Suprapubic skin (tissue), 4 donors: ENCODE measurements at places on chromosomes 16 and 17. TPM values are rescaled to one million over a fixed set of nuclear protein-coding genes. Genes with fewer than 3 reads are reported as not detected.
A peak's percentile ranks its signal among the peaks of the same experiment; 100 is the strongest.

Gene PYY
- total RNA-seq = not detected

DNA sequence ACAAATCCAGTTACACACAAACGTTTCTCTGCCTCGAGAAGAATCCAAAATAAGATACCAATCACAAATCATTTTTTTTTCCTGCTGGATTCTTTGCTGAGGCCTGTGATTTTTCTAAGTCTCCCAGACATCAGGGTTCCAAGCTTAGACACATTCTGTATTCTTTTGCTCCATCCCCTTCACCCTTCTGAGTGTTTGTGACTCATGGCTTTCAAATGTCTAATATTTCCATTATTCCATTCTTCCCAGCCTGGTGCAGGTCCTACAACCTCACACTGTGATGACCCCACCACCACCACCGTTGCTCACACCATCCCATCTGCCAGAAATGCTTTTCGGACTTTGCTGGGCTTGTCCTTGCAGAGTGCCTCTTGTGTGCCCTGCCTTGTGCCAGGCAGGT lies 480.1 kb downstream of the SOX9 start:
- DNase-seq = no peak
- H3K4me3 ChIP-seq = no peak overlapping the region
- no peak overlapping the region for H3K27ac ChIP-seq
- no peaks in the 10 kb centered on the region for H3K36me3 ChIP-seq

GRCh38 chr17:7442142-7442541 lies 2.7 kb upstream of the CHRNB1 start:
- H3K36me3 ChIP-seq = no peaks in the 10 kb centered on the region
- peaks cover 31% of the 10 kb centered on the region for H3K27me3 ChIP-seq
- H3K4me1 ChIP-seq = peaks cover 71% of the 10 kb centered on the region
- no peak overlapping the region for H3K4me3 ChIP-seq

Gene GDPD1
- total RNA-seq = 1.8 TPM

Gene PRR35
- total RNA-seq = not detected

DNA sequence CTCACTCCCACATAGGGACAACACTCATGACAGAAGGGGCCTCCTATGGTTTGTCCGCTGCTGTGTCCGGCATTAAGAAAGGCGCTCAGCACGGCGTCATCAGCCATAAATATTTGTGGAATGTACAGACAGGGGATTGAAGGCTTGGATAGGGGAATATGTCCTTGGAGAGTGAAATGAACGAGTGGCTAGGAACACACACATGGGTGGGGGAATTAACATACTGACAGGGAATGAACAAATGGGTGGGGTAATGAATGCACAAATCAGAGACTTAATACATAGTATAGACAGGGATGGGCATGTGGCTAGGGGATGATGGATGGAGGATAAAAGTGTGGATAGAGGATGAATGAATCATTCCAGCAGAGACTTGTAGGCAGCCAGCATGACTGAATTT lies 154.0 kb upstream of the HSBP1 start:
- no peak for DNase-seq
- H3K36me3 ChIP-seq = no peaks in the 10 kb centered on the region
- no peaks in the 10 kb centered on the region for H3K27me3 ChIP-seq
- no peaks in the 10 kb centered on the region for H3K4me1 ChIP-seq

DNA sequence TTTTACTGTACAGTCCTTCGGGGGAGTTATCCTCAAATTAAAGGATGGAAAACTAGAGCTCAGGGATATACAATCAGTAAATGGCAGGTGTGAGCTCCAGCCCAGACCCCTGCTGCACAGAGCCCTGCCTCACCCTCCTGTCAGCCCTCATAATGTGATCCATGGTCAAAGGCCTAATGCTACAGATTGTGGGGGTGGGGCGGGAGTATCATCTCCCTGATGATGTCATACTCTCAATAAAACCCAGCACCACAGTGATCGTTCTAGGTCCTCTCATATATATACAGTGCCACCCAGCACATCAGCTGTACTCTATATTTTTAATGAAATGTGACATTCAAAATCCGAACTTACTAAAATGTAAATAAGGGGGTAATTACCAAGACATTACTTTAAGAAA lies 61.5 kb downstream of the SLC39A11 start:
- no peak for DNase-seq
- H3K4me3 ChIP-seq = no peak overlapping the region
- peaks cover 14% of the 10 kb centered on the region for H3K36me3 ChIP-seq
- no peak overlapping the region for H3K27ac ChIP-seq
- no peaks in the 10 kb centered on the region for H3K4me1 ChIP-seq

GRCh38 chr17:62599964-62600657 lies 27.4 kb upstream of the MRC2 start:
- peaks cover 53% of the 10 kb centered on the region for H3K36me3 ChIP-seq
- H3K27ac ChIP-seq = no peak overlapping the region
- no peak for DNase-seq
- H3K4me3 ChIP-seq = no peak overlapping the region
- H3K27me3 ChIP-seq = no peaks in the 10 kb centered on the region

Gene NTN1
- total RNA-seq = 3.1 TPM

DNA sequence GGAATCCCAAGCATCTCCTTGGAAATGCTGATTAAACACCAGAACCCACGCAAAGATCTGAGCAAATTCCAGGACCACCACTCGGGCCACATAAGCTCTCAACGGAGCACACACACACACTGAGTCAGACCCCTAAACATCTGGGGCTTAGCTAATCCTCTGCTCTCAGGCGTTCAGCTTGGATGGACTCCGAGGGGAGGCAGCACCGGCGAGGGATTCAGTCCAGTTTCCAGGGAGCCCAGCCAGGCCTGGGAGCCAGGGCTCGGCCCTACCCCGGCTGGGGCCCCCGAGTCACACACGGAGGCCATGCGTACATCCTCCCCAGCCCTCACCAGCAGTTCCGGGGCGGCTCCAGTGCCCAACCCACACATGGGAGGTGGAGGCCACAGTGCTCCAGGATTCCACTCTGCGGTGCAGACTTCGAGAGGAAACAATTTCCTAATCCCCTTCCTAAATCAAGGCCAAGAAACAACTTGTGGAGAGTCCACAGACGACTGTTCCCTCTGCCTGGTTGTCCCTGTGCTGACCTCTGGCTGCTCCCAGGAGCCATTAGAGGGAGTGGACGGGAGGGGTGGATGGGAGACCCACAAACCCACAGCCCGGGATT lies 70.5 kb downstream of the GAS7 start:
- peak overlapping the region; percentile 82 for H3K27ac ChIP-seq
- H3K36me3 ChIP-seq = no peaks in the 10 kb centered on the region
- H3K4me3 ChIP-seq = no peak overlapping the region
- peak; percentile 93 for DNase-seq
- peaks cover 35% of the 10 kb centered on the region for H3K4me1 ChIP-seq

Gene KRTAP1-5
- total RNA-seq = 199 TPM

Gene PIK3R6
- 1.1 TPM for total RNA-seq

Gene NPIPB13
- total RNA-seq = 4.8 TPM

DNA sequence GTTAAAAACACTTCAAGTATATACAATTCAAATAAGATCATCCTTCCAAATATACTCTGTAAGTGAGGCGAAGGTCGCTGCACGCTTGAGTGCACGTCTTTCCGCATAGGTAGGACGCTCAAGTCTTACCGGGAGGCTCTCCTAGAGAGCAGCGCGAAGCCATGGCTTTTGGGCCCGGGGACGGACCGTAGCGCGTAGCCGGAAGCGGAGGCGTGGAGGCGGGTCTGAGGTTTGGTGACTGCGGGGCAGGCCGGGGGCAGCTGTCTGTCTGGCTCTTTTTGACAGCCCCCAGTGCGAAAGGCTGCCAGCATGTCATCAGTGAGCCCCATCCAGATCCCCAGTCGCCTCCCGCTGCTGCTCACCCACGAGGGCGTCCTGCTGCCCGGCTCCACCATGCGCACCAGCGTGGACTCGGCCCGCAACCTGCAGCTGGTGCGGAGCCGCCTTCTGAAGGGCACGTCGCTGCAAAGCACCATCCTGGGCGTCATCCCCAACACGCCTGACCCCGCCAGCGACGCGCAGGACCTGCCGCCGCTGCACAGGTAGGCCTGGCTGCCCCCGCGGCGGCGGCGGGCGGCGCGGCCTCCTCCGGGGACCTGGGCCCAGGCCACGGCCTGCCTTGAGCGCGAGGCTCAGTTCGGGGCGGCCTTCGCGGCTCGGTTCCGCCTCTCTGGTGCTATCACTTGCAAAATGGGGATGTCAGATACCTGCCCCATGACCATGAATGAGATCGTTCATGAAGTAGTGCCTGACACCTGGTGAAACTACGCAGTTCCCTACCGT lies at the start of gene LONP2:
LONP2 (plus strand) TSS at position 221 of the 783 bp plus-strand sequence; CDS start at position 310, 89 bp downstream.
- DNase-seq = peak; percentile 91
- peak within 1 kb of the TSS; percentile 84 for H3K27ac ChIP-seq
- H3K36me3 ChIP-seq = no peaks in the 10 kb centered on the region
- no peaks in the 10 kb centered on the region for H3K27me3 ChIP-seq
- H3K4me1 ChIP-seq = peaks cover 32% of the 10 kb centered on the region
- peak within 1 kb of the TSS; percentile 63 for H3K4me3 ChIP-seq

Gene BCL6B
- 1.6 TPM for total RNA-seq

DNA sequence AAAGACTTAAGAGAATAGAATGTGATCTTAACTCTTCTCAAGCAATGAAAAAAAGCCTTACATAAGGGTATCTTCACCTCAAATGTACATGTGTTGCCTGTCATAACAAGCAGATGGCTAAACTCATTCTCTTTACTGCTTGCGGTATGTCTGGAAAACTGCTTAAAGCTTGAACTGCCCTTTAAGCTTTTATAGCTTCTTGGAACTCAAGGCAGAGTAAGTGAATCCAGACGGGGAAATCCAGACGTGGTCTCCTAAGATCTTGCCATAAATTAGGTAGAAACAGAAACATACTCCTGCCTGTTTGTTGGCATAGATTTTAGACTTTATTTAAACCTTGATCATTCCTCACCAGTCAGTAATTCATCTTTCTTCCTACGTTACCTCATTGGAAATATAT lies 19.6 kb downstream of the CLUAP1 start:
- peaks cover 63% of the 10 kb centered on the region for H3K36me3 ChIP-seq
- H3K4me1 ChIP-seq = no peaks in the 10 kb centered on the region
- H3K27me3 ChIP-seq = no peaks in the 10 kb centered on the region
- H3K27ac ChIP-seq = peak overlapping the region; percentile 32

Gene DLX3
- total RNA-seq = 22.6 TPM

Gene SYNGR3
- total RNA-seq = 0.42 TPM

Gene PLEKHH3
- 38.7 TPM for total RNA-seq

DNA sequence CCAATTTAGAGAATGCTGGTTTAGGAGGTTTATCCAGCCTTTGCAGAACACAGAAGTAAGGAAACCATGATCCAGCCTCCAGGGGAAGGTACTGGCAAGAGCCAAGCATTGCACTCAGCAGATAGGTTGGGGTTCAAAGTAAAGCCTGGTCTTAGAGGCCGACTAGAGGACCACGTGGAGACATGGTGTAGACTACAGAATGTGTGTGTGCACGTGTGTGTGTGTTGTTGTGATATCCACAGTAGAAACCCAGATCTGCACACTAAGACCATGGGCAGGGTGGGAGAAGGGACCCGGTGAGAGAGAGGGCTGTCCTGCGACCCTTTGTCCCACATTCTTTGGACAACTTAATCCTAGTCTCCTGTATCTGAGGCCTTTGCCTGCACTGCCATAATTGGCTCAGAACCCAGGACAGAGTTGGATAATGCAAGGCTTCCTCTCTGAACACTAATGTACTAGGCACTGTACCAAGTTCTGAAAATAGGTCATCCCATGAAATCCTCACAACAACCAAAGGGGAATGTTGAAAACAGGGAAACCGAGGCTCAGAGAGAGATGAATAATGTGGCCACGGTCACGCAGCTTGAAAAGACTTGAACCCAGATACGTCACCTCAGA lies 325.1 kb upstream of the HSBP1 start:
- H3K27ac ChIP-seq = no peak overlapping the region
- H3K4me1 ChIP-seq = no peaks in the 10 kb centered on the region
- H3K27me3 ChIP-seq = no peaks in the 10 kb centered on the region

Gene RNF112
- 1.1 TPM for total RNA-seq

Gene RHBDL1
- 2.2 TPM for total RNA-seq

DNA sequence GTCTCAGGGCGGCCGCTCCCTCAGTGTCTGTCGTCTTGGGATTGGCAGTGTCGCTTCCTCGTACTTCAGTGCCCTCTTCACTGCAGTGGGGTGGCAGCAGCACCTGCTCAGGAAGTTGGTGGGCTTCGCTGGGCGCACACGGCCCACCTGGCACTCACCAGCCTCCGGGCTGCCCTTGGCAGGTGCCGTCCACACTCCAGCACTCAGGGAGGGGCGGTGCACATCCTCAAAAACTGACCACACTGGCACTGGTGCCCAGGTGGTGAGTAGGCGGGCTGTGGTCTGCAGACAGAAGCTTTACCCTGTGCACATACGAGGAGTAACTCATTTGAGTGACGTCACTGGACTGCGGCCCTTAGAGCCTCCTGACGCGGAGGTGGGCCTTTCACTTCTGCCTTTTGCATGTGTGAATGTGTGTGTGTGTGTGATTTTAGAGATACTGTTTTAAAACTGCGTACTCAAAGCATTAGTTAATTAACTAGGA lies 94.6 kb downstream of the BANP start:
- H3K27me3 ChIP-seq = no peaks in the 10 kb centered on the region
- H3K4me1 ChIP-seq = no peaks in the 10 kb centered on the region
- DNase-seq = no peak
- no peak overlapping the region for H3K4me3 ChIP-seq

- H3K4me3 ChIP-seq = no peak overlapping the region
- no peaks in the 10 kb centered on the region for H3K27me3 ChIP-seq
- no peaks in the 10 kb centered on the region for H3K4me1 ChIP-seq
Measured at GRCh38 chr17:801660-802059, 19.5 kb downstream of the MRM3 start.

DNA sequence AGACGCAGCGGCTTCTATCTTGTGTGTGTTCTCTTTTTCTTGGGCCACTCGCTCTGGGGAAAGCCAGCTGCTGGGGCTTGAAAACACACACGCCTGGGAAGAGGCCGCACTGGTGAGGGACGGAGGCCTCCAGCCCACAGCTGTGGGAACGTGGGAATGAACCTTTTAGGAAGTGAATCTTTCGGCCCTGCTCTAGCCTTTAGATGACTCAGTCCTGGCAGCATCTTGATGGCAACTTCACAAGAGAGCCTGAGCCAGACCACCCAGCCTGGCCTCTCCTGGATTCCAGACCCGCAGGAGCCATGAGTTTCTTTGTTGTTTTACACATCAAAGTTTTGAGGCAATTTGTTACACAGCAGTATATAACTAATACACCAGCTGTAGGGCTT lies 2.2 kb upstream of the PDPK1 start:
- H3K4me1 ChIP-seq = peaks cover 48% of the 10 kb centered on the region
- H3K27ac ChIP-seq = peak overlapping the region; percentile 85
- no peaks in the 10 kb centered on the region for H3K27me3 ChIP-seq
- no peak overlapping the region for H3K4me3 ChIP-seq

GRCh38 chr16:87829622-87829980 lies 39.7 kb downstream of the SLC7A5 start:
- DNase-seq = no peak
- H3K36me3 ChIP-seq = peaks cover 27% of the 10 kb centered on the region
- H3K4me1 ChIP-seq = peaks cover 8% of the 10 kb centered on the region
- no peak overlapping the region for H3K4me3 ChIP-seq
- peaks cover 12% of the 10 kb centered on the region for H3K27me3 ChIP-seq

Gene HBQ1
- not detected for total RNA-seq

Gene DHRS7C
- not detected for total RNA-seq

GRCh38 chr17:1180958-1181752 lies 1.4 kb upstream of the ABR start:
- no peak overlapping the region for H3K4me3 ChIP-seq
- no peaks in the 10 kb centered on the region for H3K27me3 ChIP-seq
- no peak overlapping the region for H3K27ac ChIP-seq
- H3K4me1 ChIP-seq = peaks cover 51% of the 10 kb centered on the region

Gene CCL3
- total RNA-seq = not detected

Gene TEKT1
- total RNA-seq = not detected

- H3K4me3 ChIP-seq = no peak overlapping the region
- DNase-seq = no peak
- peaks cover 12% of the 10 kb centered on the region for H3K4me1 ChIP-seq
Measured at GRCh38 chr17:69757688-69758430, 317.2 kb upstream of the KCNJ16 start.

Gene GNPTG
- total RNA-seq = 71.9 TPM
